Tibial nerve (tissue), 4 donors: ENCODE measurements at places on chromosomes 5 and 9. TPM values are rescaled to one million over a fixed set of nuclear protein-coding genes. Genes with fewer than 3 reads are reported as not detected.

DNA sequence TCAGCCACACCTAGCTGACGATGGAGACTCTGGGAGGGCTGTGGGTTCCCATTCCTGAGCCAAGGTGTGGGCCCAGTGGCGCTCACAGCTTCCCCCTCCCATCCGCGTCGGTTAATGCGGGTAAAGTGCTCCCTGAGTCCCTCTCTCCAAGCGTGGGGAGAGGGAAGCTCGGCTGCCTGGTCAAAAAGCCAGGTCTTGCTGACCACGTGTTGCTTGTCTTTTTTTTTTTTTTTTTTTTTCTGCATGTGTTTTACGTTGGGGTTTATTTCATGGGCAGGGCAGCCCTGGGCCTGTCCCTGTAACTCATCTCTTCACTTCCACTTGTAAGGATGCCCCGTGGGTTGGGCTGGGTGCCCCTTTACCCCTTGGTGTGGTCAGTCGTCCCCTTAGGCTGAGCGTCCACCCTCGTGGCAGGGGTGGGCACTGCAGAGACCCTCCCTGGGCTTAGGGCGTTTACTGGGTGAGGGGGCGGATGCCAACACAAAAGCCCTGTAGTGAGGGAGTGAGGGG, 11.9 kb downstream of the NKD2 start:
- no peaks in the 10 kb centered on the region for H3K27me3 ChIP-seq
- no peaks in the 10 kb centered on the region for H3K36me3 ChIP-seq
- no peak for DNase-seq
- peaks cover 5% of the 10 kb centered on the region for H3K4me1 ChIP-seq
- H3K4me3 ChIP-seq: no peak overlapping the region
- no peak overlapping the region for H3K27ac ChIP-seq

The PCDHB8 gene
- 3.5 TPM for total RNA-seq

DNA sequence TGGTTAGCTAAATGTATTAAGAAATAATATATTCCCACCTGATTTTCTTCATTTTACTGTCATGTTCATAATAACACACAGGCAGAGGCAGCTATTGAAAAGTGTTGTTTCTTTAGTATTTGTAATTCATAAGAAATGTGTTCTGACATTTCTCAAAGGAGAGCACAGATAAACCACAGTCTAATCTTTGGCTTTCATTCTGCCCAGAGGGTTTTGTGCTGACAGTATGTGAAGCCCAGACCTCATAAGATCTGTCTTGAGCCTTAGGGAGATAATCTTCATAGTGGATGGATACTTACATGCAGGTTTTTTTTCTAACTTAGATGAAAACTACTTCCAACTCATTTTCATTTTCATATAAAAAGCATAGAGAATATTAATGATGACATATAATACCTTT, 206.1 kb downstream of the CHSY3 start:
- H3K36me3 ChIP-seq: no peaks in the 10 kb centered on the region
- no peak overlapping the region for H3K4me3 ChIP-seq
- no peak overlapping the region for H3K27ac ChIP-seq
- H3K4me1 ChIP-seq: no peaks in the 10 kb centered on the region

The PRDM9 gene
- total RNA-seq: not detected

The NR5A1 gene
- total RNA-seq: not detected
